ENCODE measurements at places on chromosomes 5 and 9. TPM values are rescaled to one million over a fixed set of nuclear protein-coding genes. Genes with fewer than 3 reads are reported as not detected.

The SLC27A6 gene
- total RNA-seq: 0.26 TPM

The BRINP1 gene
- total RNA-seq: 0.33 TPM

The LPAR1 gene
- 222 TPM for total RNA-seq

- H3K27ac ChIP-seq: no peak overlapping the region
- peak; percentile 53 for DNase-seq
- H3K27me3 ChIP-seq: peaks cover 15% of the 10 kb centered on the region
- no peaks in the 10 kb centered on the region for H3K36me3 ChIP-seq
- H3K4me3 ChIP-seq: no peak overlapping the region
- H3K4me1 ChIP-seq: no peaks in the 10 kb centered on the region
These were observed 72.1 kb upstream of the ARAP3 start for GRCh38 chr5:141753971-141754713.

GRCh38 chr9:27540502-27540901 is 10.9 kb upstream of the MOB3B start:
- no peaks in the 10 kb centered on the region for H3K36me3 ChIP-seq
- DNase-seq: peak; percentile 29
- H3K4me3 ChIP-seq: no peak overlapping the region
- H3K27me3 ChIP-seq: no peaks in the 10 kb centered on the region
- H3K4me1 ChIP-seq: peaks cover 7% of the 10 kb centered on the region
